NCI-H345 (cell line): ENCODE measurements at places on chromosomes 5 and 9.

- DNase-seq = no peak
These were observed 53.2 kb upstream of the EBF1 start for GRCh38 chr5:159152876-159153275.

DNA sequence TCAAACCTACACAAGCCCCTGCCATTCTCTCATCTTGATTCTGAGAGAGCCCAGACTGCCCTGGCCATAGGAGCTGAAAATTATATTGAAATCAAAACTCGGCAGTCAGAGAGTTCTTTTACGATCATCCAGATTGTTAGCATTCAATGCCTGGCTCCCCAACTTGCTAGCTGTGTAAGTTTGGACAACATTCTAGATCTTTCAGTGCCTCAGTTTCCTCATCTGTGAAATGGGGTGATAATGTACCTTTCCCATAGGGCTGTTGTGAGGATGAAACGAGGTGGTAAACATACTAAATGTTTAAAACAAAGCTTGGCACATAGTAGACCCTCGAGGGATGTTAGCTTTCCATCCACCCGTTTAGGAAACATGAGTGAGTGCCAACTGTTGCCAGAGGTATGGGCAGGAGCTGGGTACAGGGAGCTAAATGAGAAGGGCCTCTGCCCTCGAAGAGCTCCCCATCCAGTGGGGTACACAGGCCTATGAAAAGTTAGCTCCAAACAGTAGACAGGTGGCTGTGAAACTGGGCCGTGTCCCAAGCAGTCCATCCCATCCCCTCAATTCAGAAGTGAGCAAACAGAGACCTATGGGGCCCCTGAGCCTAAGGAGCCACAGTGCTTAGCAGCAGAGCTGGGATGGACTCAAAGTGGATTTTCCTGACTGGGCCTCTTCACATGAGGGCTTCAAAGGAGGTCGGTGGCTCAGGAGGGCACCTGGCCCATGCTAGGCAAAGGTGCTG, 17.3 kb upstream of the IGFBPL1 start:
- DNase-seq = no peak

DNA sequence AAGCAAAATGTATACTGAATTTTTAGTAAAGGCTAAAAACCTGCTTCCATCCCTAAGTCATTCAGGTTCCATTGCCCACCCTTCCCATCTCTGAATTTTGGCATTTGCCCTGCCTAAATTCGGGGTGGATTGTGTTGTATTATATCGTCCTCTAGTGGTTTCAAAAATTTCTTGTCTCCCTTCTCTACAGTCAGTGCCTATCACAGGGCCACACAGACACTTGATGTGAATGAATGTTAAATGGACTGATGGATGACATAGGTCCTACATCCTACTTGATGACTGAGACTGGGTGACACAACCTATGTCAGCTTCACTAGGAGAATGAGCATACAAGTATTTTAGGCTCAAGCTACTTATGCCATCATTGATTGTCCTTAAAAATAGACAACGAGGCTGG, 45.6 kb upstream of the SLC30A5 start:
- DNase-seq = peak; percentile 21

DNA sequence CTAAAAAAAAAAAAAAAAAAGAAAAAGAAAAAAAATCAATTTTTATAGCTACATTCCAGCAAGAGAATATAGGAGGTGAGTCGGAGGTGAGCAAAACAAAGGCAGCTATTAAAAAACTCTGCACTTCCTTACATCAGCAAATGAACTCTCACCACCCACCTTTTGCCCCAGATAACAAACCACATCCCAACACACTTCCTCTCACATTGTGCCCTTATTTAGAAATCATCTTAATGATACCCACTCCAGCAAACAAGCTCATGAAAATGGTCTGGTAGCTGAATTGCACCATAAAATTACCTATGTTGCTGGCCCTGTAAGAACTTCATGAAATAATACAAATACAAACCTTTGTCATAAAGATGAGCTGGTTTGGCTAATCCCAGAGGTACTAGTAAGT, 82.9 kb downstream of the CEMIP2 start:
- DNase-seq = no peak

DNA sequence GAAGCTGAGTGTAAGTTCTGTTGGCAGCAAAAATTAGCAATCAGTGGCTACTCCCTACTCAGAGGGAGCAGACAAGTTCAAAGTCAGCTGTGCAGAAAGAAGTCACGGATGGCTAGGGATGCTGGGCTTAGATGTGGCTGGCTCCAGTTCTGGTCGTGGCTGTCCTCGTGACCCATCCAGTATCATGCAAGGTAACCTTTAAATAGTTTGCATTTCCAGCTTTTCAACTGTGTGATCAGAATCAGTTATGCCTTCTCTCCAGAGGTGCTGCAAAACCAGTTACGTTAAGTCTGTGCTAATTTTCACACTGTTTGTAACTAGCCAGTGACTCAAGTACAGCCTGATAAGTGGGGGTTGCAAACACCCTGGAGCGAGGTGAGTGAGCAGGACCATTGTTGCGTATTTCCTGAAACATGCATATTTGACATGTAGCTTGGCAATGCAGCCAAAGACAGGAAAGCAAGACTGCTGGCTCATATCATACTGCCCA, 302.4 kb downstream of the ATPSCKMT start:
- no peak for DNase-seq

DNA sequence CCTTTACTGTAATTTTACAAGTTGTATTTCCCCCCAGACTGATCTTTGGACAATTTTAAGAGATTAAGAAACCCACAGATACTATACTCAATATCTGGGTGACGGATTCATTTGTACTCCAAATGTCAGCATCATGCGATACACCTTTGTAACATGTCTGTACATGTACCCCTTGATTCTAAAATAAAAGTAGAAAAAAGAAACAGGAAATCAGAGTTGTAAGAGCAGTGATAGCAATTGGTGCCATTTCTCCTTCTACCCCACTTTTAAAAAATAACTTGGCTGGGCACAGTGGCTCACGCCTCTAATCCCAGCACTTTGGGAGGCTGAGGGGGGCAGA, 116.9 kb downstream of the FGF1 start:
- no peak for DNase-seq

GRCh38 chr9:128335161-128335560, 5.2 kb upstream of the SLC27A4 start:
- DNase-seq = no peak

DNA sequence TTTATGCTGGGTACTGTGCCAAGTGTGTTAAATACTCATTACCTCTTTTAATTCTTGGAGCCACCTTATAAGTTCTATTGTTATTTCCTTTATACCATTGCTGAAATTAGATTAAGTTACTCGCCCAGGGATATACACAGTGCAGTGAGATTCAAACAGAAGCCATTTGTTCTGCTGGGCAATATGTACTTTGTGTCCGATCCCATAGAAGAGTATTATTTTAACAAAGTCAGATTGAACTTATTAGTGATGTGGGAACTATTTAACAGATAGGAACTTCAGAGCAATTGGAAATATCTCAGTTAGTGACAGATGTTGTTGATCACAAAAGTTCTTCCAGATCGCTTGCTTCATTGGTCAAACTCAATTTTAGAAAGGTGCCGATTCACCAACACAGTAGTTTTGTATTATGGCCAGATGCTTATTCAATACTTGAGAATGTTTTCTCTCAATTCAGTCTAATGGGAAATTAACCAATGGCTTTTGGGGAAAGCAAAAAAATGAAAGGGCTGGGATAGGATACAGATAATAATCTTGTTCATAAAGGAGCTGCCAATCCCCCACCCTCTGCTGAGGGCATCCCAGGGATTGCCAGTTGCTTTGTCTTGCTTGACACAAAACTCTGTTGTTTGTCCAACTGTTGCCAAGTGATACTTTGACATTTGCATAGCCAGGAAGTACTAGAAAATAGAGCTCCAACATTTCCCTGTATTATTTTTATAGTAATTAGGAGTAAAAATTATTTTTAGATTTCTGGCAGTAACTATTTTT, 94.8 kb upstream of the SEMA6A start:
- DNase-seq = no peak

DNA sequence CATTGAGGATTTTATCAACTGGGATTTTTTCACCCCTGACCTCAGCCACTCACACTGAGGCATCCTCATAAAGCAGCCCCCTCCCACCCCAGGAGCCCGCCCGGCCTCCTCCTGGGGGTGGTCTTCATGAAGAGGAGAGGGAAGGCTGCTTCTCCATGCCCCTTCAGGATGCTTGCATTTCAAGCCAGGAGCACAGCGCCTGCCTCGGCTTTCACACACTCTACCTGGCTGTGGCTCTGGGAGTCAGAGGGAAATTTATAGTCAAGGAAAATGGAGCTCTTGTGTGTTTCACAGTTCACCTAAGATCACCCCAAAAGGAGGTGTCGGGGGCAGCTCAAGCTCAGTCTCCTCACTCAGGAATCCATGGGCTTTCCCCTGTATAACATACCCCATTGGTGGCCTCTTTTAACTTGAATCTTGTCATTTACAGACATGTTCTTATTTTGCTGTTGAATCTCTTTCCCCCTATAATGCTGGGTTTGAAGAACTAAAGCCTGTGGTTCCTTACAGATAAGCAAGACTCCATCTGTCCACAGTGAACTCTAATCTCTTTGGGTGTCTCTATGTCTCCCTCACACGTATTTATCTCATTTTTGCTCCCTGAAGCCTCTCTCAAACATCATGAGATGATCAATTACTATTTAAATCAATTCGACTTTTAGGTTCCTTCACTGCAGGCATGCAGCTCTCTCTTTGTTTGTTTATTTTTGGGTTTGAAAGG, 22.6 kb upstream of the IQGAP2 start:
- no peak for DNase-seq

GRCh38 chr5:79077680-79078365, 8.3 kb downstream of the BHMT2 start:
- no peak for DNase-seq

DNA sequence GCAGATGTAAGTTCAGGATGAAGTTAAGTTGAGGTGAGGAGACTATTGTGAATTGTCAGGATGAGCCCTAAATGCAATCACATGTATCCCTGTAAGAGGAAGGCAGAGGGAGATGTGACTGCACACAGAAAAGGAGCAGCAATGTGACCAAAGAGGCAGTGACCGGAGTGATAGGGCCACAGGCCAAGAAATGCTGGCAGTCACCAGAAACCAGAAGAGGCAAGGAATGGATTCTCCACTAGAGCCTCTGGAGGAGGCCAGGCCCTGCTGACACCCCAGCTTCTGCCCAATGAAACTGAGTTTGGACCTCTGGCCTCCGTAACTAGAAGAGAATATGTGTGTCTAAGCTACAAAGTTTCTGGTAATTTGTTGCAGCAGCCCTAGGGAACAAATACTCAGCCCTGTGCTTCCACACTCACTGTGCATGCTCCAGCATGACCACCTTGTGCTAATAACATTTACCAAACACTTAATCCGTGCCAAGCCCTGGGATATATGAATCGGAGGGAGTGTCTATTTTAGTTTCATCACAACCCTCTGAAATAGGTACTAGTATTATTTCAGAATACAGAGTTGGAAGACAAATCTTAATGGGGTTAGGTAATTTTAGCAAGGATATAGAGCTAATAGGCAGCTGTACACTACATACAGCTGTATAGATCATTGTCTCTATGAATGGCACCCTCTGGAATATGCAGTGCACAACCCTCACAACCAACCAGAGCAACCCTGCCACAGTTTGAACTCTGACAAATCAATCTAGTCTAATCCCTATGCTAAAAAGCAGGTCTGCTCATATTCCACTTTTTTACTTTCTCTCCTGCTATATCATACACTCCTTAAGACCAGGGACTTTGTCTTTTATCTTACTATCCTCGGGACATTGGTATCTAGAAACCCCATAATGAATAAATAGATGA, 7.8 kb upstream of the GPX8 start:
- DNase-seq = no peak

DNA sequence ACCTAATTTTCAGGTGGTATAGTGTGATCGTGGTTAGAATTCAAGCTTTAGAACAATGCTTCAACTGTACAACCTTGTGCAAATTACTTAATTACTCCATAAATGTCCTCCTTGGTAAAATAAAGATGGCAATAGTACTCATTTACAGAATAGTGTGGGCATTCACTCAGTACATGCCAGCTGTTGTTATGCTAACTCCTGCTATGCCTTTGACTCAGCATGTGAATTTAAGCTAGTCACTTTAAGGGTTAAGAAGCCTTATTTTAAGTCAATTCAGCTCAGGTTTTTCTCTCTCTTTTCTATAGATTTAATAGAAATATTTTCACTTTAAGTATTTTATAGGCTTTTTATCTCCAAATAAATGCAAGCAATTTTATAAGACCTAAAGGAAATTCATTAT, 335.6 kb upstream of the ITGA1 start:
- no peak for DNase-seq

- no peak for DNase-seq
These were observed 7.3 kb upstream of the MAN2A1 start for GRCh38 chr5:109682383-109682782.

GRCh38 chr5:128645581-128645980, 107.5 kb upstream of the FBN2 start:
- no peak for DNase-seq

DNA sequence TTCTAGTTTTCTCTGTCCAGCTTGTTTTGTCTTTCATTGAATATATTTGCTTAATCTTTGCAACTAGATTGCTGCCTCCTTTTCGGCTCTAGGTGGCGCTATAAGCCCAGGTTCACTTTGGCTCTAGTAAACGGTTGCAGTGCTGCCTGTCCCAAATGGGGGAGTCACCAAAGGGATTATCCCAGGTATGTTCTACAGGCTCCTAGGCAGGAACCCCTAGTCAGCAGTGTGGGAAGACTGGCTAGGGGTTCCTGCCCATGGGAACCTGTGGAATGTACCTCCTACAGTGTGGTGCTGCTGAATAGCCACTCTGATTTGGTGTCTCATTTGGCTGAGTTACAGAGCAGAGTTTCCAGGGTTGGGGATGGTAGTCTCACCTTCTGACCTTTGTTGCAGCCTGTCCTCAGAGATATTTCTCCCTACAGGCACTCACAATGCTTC, 85.2 kb downstream of the ARSB start:
- peak; percentile 32 for DNase-seq

GRCh38 chr9:76181020-76181641, 213.1 kb downstream of the RFK start:
- no peak for DNase-seq

GRCh38 chr5:81631621-81632020, 119.3 kb downstream of the SSBP2 start:
- DNase-seq = no peak

GRCh38 chr9:76161106-76161505, 233.1 kb downstream of the RFK start:
- peak; percentile 27 for DNase-seq

DNA sequence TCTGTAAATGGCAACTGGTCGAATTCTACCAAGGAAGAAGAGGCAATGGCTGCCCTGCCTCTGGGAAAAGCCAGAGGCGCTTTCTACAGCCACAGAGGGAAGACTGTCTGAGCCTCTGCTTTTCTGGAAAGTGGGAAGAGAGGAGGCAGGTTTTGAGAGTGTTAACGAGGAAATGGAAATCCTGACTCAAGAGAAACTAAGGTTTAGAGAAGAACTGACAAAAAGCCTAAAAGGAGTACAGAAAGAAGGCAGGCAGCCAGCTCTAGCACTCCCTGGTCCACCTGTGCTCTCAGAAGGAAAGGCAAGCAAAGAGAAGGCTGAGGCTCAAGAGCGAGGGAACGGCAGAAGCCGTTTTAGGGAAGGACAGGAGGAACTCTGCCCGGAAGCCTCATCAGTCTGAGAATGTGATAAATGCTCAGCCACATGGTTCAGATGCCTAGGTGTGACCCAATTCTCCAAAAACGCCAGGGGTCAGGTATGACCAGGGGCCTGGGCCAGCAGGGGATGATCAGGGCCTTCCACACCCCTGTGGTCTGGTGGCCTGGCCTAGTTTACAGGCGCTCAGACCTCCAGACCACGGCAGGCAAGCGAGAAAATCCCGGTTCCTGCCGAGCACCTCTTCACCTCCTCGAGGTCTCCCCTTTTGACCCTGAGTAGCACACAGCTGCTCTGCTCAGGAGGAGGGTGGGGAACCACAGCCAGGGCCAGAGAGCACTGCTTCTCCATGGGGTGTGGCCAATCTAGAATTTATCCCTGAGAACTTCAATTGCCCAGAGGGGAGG, 79.9 kb upstream of the FBXW11 start:
- DNase-seq = no peak
